ENCODE measurements at places on chromosomes 2 and 18. TPM values are rescaled to one million over a fixed set of nuclear protein-coding genes. Genes with fewer than 3 reads are reported as not detected.

- H3K4me3 ChIP-seq = no peak overlapping the region
- no peaks in the 10 kb centered on the region for H3K27me3 ChIP-seq
- H3K4me1 ChIP-seq = peaks cover 12% of the 10 kb centered on the region
- H3K27ac ChIP-seq = no peak overlapping the region
Measured at GRCh38 chr18:58578835-58579560, 49.9 kb downstream of the ALPK2 start.

- H3K36me3 ChIP-seq = no peaks in the 10 kb centered on the region
- H3K4me3 ChIP-seq = no peak overlapping the region
- no peaks in the 10 kb centered on the region for H3K27me3 ChIP-seq
- H3K27ac ChIP-seq = no peak overlapping the region
Measured at GRCh38 chr2:13009027-13009642, 292.4 kb downstream of the TRIB2 start.

GRCh38 chr2:181955010-181955409 lies 30.6 kb upstream of the PPP1R1C start:
- no peaks in the 10 kb centered on the region for H3K27me3 ChIP-seq
- no peaks in the 10 kb centered on the region for H3K36me3 ChIP-seq
- no peak overlapping the region for H3K27ac ChIP-seq

The ALLC gene
- total RNA-seq = not detected
